CD4-positive, alpha-beta T cell treated with Interleukin-2 at 100 ng/mL for 4 hours (primary cell): ENCODE measurements at places on chromosomes 2 and 18.

GRCh38 chr2:134718817-134719814 is at the start of gene TMEM163:
Gene TMEM163 (minus strand): TSS chr2:134719000.
- DNase-seq, result no peak

DNA sequence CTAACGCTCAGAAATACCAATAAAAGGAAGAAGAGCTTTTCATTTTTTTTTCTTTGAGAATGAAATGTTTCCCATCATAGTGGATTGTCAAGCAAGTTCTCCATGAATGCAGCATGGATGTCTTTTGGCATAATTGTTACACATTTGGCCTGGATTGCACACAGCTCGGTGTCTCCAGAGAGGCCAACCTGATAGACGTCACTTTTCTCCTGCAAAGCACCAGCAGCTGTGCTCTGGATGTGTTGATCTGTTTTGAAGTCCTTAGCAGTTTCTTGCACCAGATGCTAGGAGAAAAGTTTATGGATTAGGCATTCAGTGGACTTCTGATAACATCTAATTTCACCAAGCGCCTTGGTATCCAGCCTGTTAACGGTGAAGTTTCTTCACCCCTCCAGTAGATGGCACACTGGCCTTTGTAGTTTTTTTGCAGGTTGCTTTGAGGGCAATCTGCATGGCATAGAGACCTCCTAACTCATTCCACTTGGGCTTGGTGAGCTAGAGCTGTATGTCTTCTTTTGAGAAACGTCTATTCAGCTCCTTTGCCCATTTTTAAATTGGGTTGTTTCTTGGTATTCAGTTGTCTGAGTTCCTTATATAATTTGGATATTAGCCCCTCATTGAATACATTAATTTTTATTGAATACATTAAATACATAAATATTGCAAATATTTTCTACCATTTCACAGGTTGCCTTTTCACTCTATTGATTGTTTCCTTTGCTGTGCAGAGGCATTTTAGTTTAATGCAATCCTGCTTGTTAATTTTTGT is 59.7 kb downstream of the PTH2R start:
- no peak for DNase-seq

- DNase-seq, result no peak
Measured at GRCh38 chr2:217049956-217050355, 190.1 kb upstream of the TNP1 start.

GRCh38 chr2:239605976-239606375 is 205.2 kb upstream of the HDAC4 start:
- no peak for DNase-seq

DNA sequence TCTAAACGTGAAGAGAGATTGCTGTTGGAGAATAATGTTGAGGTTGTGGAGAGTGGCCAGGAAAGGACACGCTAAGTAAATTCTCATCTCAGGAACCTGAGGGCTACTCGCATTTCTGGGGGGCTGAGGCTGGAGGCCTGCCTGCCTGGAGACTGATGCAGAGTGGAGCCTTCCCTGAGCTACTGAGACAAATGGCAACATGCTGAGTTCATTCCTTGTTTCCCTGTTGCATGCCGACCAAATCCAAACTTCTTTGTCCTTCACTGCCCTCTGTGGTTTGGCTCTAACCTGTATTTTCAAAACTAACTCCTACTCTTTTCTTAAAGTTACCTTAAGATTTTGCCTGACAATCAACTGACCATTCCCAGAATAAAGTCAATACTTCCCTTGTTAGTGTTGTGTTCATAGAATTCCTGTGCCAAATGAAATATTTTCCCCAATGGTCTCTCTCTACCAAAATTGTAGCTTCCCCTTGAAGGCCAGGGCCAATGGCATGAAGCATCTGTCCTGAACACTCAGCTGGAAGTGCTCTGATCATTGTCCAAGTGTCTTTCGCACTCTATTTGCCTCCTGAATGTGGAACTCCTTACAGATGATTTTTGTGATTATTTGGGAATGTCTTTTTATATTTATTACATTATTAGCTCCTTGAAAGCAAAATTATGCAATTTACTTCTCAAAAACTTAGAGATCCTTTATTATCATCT is 1085.6 kb downstream of the SOCS6 start:
- DNase-seq, result no peak

GRCh38 chr2:10126632-10127026 is 4.1 kb downstream of the RRM2 start:
- no peak for DNase-seq

- no peak for DNase-seq
Measured at GRCh38 chr18:79864006-79864725, 66.4 kb downstream of the KCNG2 start.

- no peak for DNase-seq
Measured at GRCh38 chr2:101464841-101465240, 10.1 kb downstream of the RFX8 start.

GRCh38 chr18:23870676-23871380 is 143.7 kb upstream of the TTC39C start:
- DNase-seq, result no peak

DNA sequence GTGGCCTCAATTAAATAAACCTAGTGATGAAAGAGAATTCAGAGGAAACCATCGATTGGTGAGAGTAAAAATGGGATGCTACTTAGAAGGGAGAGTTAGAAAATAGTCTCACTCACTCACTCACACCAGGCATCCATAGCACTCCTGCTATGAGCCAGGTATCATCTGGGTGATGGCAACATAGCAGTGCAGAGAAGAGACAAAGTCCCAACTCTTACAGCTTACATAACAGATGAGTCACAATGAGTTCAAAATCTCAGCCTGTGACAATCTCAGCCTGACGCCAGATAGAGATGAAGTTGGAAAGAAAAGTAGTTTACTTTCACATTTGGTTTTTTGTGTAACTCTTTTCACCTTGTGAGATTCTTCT is 55.4 kb upstream of the THOC1 start:
- DNase-seq, result no peak

DNA sequence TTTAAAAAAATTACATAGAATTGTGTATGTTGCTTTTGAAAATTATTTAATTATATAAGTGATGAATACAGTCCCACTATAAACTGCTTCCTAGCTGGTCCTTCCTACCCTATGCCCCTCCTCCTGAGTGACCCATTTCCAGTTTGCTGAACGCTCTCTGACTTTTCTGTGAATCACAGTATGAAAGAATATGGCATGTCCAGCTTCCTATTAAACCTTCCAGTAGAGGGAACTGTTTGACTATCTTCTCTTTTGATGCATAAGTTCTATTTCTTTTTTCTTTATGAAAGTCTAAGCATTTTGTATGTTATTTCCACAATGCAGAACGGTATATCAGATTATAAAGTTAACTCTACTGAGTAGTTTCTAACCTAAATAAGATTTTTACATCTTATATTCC is 41.3 kb downstream of the PSMG2 start:
- DNase-seq, result peak; percentile 48

DNA sequence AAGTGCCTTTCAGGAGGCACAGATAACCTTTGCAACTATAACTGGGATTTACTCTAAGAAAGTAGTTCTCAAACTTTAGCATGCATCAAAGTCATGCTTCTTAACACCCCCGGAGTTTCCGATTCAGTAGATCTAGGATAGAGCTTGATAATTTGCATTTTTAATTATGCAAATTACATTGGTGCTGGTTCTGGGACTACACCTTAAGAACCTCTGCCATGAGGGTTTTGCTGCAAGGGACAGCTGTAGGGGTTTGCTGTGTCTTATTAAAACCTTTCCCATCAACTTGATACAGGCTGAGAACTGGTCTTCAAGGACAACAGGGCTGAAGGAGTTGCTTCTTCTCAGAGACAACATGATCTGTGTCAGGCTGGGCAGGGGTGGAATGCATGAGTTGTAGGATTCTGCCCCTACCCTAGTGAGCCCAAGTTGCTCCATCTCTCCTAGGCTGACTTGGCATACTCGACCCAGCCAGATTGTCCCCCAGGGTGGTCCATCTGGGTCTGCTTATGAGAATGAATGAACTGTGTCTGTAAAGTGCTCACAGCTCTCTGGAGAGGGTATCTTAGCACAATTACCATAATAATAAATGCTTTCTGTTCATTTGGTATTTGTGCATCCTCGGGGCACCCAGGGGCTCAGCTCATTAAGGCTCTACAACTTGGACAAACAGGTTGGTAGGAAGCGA is 232.7 kb downstream of the CLIP4 start:
- no peak for DNase-seq

GRCh38 chr2:47064106-47064505 is 91.0 kb downstream of the STPG4 start:
- no peak for DNase-seq

- DNase-seq, result no peak
Measured at GRCh38 chr2:126696644-126697520, 40.9 kb downstream of the GYPC start.

- no peak for DNase-seq
Measured at GRCh38 chr2:224429441-224429810, 27.5 kb upstream of the FAM124B start.

- no peak for DNase-seq
Measured at GRCh38 chr18:7370802-7371201, 139.9 kb downstream of the LRRC30 start.

GRCh38 chr2:10387033-10387432 is 61.1 kb downstream of the ODC1 start:
- DNase-seq, result no peak

GRCh38 chr2:104420420-104420819 is 433.5 kb upstream of the POU3F3 start:
- DNase-seq, result no peak

DNA sequence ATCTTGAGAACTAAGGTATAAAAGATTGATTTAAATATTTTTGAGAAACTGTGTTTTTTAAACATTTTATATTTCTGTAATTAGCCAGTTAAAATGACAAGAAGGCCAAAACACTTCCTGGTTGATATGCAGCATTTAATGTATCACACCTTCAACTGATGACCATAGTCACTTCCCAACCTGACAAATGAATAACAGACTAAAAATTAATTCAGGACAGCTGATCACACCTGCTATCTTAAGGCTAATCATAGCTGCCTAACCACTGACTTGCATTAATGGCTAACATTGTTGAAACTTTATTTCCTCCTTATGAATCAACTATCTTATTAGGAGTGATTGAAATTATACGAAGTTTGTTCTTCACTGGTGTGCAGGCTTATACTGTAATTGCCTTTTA is 125.8 kb upstream of the MSTN start:
- DNase-seq, result no peak

DNA sequence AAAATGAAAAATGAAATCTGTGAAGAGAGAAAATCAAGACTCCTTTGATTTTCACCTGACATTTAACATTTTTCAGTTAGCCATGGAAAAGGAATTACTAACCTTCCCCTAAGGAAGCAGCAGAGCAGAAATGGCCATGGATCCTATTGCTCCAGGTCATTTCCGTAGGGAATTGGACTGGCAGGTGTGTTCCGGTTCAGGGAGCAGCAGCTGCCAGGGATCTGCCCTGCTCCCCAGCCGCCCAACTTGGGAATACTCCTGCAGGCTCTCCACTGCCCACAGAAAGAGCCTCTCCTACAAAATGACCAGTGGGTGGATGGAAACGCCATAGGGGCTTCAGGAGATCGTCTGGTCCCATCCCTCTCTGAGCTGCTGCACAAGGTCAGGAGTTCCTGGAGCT is 86.0 kb upstream of the MAPK4 start:
- no peak for DNase-seq

GRCh38 chr2:236370847-236371409 is 106.7 kb upstream of the ASB18 start:
- DNase-seq, result no peak
